ENCODE measurements at places on chromosomes 13 and 19. TPM values are rescaled to one million over a fixed set of nuclear protein-coding genes. Genes with fewer than 3 reads are reported as not detected.

The MIR17HG gene
- total RNA-seq: 1.3 TPM

The PSG6 gene
- total RNA-seq: not detected

The SCN1B gene
- total RNA-seq: 15.8 TPM

The SLC17A7 gene
- total RNA-seq: under 0.01 TPM
